Activated T-cell treated with anti-CD3 and anti-CD28 coated beads for 1 hour (primary cell): ENCODE measurements at places on chromosomes 2 and 18.

DNA sequence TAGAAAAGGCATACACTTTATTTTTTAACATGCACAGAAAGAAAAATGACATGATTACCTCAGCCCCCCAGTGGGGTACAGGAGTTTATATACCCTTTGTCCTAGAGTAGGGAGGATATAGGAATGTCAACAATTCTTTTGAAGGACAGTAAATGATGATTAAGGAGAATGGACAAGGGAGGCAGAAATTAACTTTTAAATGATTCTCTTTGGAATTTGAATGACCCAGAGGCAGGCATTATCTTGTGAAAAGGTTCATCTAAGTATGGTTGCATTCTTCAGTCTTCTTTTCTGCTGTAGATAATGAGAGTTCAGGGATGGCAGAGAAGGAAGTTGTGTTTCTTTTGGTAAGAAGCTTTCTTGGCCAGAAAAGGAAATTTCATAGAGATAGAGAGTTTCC is 971.3 kb downstream of the CNTNAP5 start:
- no peak for DNase-seq

GRCh38 chr2:43285987-43286386 is 59.6 kb upstream of the ZFP36L2 start:
- no peak for DNase-seq

DNA sequence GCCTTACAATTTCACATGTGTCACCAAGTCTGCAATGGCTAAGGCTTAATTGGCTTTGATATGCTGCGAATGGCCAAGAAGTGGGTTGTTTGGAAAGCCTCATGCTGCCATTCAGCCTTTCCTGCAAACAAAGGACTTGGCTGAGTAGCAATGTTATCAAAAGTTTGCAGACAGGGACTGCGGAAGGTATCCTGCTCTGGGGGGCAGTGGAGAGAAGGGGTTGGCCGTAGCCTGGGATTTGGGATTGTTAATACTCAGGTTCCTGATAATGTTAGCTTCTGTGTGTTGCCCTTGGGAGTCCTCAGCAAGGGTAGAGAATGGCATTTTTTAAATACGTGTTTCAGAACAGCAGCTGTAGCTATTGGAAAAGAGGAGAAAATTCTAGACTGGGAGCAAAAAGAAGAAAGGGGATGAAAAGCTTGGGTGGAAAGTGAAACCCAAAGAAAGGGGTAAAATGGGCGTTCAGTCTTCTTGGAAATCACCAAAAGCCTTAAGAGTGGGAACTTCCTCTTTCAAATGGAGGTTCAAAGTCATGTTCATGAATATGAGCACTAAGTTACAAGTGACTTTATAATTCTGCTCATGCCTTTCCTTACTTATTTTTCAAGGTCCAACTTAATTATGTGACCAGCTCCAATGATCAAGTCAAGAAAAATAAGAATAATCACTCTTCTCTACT is 325.1 kb downstream of the RNF144A start:
- DNase-seq, result no peak

- no peak for DNase-seq
Measured at GRCh38 chr2:37215250-37215649, 16.1 kb downstream of the CEBPZ start.

DNA sequence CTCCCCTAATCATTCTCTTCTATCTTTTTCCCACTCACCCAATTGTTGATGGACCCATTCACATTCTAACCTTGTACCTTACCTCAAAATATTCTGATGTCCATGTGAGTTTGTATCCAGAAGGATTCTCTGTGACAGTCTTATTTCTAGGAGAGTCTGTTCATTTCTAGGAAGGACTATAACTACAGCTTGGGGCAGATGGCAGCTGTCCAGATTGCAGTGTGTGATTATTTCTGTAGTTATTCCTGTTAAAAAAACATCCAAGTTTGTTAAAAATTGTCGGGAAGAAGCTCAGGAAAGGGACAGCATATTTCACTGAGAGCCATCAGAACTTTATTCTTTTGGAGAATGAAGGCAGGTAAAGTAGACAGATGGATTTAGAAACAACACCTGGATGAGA is 142.6 kb downstream of the RAPGEF4 start:
- DNase-seq, result no peak

GRCh38 chr2:145771525-145771924 is 1251.6 kb upstream of the ZEB2 start:
- no peak for DNase-seq

DNA sequence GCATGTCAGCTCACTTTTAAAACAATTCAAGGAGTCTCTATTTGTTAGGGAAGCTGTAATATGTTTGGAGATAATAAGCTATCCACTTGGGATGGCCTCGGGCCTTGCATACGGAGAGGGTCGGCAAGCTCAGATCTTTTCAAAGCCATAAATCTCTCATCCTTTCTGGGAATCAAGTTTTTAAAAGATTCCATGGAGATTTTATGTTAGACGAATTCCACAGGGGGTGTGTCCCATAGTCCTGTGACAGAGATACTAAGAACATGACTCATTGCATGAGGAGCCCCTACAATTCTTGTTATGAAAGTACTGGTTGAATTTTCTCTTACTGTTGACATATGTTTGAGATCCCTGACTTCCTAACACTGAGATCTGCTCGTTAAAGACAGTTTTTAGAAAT is 108.7 kb downstream of the FEZ2 start:
- DNase-seq, result no peak
